ENCODE measurements at places on chromosomes 6 and 20.

DNA sequence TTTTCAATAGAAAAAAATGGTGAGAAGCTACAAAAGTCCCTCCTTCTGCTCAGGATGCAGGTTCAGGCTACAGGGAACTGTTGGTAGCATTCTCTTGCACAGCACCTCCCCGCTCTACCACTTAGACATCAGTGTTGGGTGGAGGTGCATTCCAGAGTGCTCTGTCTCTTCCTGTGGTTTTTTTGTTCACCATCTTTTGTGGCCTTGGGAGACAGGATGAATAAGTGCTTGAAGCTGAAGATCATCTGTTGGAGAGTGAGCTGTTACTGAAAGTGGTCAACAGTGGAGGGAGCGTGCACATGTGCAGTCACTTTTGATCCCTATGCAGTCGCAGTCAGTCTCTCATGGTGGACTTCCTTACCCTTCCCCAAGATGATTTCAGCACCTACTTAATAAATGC is 16.6 kb upstream of the BTBD3 start:
- DNase-seq: no peak

- DNase-seq: no peak
Observed at GRCh38 chr6:110822249-110822648, 7.0 kb upstream of the CDK19 start.

GRCh38 chr6:15132854-15133670 is 112.8 kb upstream of the JARID2 start:
- peak; percentile 27 for DNase-seq

DNA sequence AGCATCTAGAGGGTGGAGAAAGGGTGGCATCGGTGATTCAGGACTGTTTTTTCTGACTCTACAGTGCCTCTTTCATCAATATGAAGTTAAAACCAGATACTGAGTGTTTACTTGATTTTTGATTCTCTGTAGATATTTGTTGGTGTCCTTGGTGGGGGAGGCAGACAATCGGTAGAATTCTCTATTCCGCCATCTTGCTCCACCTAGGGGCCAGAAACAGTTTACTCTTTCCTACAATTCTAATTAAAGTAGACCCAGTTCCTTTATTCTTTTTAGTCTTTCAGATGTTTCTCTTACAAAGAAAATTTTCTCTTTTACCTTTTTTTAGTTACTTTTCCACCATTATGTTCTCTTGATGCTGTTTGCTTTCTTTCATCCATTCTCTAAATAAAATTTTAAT is 162.1 kb upstream of the RAB32 start:
- DNase-seq: no peak

DNA sequence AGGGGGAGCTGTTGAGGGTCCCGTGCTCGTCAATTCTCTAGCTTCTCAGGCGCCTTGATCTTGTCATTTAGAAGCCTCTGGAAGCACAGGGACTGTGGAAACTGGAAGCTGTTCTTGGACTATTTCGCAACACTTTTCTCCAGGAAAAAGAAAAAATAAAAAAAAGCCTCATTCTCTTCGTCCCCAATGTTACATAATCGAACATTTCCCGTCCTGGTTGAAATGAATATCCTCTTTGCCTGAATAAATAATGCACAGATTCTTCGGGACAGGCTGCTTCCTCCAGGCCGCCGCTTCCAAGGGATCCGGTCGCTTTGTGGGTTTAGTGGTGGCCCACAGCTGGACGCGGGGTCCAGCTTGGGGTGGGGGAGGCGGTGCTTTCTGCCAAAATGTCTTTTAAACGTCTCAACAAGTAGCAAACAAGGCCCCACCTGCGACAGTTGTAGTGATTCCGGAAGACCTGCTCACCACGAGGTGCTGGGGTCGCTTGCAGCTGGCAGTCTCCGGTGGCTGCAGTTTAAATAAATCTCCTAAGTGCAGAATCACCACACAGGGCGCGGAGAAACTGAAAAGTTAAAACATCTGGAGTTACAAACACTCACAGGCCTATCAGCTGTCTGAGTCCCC is 125.9 kb upstream of the ESR1 start:
- peak; percentile 3 for DNase-seq

GRCh38 chr6:165308926-165309731 is at the start of gene C6orf118:
C6orf118 (minus strand) TSS chr6:165309605; CDS start chr6:165309586, 19 bp downstream.
- peak; percentile 61 for DNase-seq

DNA sequence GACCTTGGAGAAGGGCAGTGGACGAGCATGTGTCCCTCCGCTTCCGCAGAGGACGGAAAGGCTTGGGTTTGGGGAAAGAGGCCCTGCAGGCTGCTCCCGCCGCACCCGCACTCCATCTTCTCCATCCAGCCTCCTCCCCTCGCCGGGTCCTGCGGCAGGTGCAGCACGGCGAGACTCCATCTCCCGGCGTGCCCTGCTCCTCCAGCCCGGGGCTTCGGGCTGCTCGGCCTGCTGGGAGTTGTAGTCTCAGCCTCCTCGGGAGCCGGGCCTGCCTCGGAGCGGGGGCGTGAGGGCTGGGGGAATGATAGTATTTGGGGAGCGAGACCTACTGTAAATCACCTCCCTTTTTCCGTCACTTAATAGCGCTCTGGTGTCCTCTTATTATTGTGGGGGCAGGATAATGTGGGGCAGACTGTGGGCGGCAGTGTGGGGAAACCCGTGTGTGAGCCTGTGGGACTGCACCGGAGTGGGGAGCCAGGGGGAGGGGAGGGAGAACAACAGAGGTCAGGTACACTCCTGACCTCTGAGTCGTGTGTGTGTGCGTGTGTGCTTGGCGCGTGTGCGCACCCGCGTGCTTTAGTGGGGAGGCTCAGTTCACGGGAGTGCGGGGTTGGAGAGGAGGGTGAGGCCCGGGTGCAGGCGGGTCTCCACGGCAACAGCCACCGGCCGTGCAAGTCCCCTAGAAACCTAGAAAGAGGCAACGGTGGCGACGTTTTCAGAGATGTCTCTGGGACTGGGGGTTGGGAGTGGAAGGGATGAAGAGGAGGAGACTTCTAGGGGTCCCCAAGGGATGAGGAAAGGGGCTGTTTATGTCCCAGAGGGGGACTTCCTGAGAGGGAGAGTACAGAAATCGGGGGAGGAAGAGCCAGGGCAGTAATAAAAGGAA is 4.1 kb downstream of the TTBK1 start:
- peak; percentile 89 for DNase-seq

- DNase-seq: no peak
Observed at GRCh38 chr6:3323696-3324261, 65.0 kb downstream of the PSMG4 start.

GRCh38 chr6:165893431-165893830 is 230.4 kb upstream of the PDE10A start:
- no peak for DNase-seq

DNA sequence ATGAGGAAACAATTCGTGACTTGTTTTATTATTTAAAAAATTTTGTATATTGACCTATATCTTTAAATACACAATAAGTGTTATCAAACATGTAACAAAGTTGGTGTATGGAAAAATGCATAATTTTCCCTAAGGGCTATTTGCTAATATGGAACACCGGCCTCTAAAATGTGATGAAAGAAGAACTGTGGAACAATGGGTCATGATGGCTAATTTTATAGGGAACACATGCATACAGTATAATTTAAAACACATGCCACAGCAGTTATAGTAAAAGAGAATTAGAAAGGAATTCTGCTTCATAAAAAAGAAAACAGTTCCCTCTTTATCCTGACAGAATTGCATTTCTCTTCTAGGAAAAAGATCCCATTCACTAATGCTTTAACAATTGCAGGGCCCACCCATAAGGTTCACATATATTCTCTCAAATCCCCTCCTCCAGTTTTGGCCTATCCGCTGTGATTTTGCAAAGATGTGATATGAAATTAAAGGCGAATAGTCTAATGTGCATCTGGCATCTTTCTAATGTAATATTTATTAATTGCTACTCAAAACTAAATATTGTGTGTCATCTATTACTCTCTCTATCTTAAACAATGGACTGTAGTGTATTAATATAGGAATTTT is 628.1 kb upstream of the CITED2 start:
- no peak for DNase-seq

GRCh38 chr6:108888745-108889144 is 40.5 kb downstream of the ARMC2 start:
- DNase-seq: no peak

Data from small intestine (tissue), 16 donors.